ENCODE measurements at places on chromosomes 16 and 17.

DNA sequence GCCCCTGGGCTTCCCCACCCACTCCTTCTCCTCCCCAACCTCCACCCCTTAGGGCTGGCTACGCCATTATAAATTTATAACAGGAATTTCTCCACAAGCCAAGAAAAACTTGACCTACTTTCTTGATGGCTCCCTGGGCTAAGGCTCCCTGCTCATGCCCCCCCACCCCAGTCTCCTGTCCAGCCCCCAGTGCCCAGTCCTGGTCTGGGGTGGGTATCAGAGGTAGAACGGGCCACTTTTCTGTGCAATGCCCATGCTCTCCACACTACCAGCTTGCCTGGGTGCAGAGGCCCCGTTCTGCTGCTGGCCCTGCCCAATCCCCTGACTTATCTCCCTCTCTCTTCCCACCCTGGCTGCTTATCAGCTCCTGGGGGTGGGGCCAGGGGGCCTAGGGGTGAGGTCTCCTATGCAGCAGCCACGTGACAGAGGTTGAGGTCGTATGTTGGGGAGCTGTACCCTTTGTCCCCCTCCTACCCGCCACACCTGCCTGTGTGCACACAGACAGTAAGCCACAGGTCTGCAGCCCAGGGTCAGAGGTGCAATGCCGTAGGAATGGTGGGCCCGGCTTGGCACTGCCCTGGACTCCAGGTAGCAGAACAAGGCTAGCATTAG lies 10.1 kb downstream of the THRA start:
- no peak for DNase-seq

DNA sequence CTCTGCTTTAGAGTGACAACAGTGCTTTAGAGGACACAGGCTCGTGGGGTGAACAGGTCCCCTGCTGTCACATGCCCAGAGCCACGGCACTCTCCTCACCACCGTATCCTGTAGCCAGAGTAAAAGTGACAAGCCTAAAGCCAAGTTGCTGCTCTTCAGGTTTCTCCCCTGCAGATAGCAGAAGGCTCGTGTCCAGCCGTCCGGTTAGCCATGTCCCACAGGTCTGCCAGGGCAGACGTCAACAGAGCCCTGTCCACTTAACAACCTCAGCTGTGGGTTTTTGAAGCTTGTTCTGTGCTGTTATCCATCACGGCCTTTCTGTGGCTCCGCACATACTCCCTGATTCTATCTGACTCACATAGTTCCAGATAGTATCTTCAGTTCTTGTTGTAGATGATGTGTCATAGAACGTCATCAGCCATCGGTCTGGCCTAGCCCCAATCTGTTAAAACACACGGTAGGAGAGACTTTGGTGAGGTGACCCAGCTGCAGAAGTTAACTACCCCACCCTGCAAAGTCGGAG lies 100.7 kb downstream of the SOCS1 start:
- DNase-seq = no peak

GRCh38 chr16:51049678-51050376 lies 101.2 kb downstream of the SALL1 start:
- no peak for DNase-seq

DNA sequence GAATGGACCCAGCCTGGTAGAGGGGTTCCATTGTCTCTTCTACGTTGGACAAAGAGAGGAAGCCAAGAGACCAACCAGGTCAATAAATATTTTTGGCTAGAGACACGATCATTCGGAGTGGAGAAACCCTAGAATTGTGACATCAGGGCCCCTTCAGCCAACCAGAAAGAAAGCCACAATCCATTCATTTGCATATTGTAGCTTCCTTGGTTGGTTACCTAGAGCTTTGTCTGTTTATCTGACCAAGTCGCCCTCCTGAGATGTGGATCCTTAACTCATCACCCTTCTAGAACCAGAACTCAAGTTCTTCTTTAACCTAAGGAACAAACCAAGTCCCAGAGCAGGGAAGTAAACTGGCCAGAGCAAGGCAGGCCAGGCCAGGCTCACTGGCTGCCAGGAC lies at the start of gene CCDC182:
Gene CCDC182, minus strand, starts transcription at position 58 of the 400 bp plus-strand sequence. Its CDS starts 27 bp downstream, at position 31.
- DNase-seq = no peak

- no peak for DNase-seq
Observed at GRCh38 chr17:72400863-72401262, 280.0 kb downstream of the SOX9 start.

DNA sequence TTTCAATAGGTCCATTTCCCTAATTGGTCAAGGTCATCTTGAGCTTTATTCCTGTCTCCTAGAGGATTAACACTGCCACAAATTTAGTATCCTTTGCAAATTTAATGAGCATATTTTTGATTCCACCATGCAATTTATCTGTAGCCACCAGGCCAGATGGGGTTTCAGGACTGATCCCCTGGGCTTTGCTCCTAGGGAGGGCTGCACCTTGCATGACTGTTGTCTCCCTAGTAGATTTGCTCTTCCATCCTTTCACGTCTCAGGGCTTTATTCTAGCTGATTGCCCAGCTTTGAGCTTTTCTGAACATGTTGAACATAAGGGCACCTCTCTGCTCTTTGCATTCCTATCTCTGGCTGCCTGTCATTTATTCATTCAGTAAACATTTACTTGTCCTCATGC lies 7.7 kb upstream of the KCNH6 start:
- DNase-seq = no peak

GRCh38 chr17:65459677-65460347 lies 101.6 kb downstream of the AXIN2 start:
- DNase-seq = no peak

- DNase-seq = no peak
Observed at GRCh38 chr17:65463242-65463641, 98.2 kb downstream of the AXIN2 start.

GRCh38 chr17:70813355-70813930 lies 644.1 kb downstream of the KCNJ2 start:
- DNase-seq = no peak

DNA sequence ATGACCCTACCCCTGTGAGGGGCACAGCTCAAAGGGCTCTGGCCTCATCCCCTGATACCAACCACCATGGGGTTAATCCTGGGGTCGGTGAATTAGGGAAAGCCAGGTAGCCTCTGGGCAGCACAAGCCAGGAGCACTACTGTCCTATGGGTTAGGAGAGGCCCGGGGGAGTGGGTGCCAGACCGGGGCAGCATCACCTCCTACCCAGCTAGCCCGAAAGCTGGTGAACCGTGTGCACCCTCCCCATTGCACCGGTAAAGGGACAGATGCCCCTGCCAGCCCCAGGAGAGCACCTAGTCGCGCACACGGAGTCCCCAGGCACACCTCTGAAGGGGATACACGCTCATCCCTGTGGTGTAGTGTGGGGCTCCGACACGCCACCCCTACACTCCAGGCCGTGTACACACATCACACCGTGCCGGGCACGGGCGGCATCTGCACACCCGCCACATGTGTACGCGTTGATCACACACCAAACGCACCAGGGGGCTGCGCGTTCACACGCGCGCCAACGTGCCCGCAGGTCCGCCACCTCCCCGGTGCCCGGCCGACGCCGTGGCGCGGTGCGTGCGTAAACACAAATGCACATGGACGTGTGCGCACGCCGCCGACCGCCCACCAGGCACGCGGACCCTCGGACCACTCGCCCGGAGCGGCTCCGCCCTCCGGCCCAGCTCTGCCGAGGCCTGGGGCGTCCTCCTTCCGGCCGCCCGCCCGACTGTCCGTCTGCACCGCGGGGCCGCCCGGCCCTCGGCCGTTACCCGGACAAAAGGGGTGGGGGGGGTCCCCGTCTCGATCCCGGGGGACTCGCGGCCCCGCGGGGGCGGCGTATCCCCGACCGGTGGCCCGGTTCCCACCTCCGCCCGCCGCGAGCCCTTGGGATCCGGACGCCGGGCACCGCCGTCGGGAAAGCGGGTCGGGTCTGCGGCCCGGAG lies 785 bp downstream of the UBALD1 start:
- DNase-seq = no peak

- no peak for DNase-seq
Observed at GRCh38 chr16:11395949-11396240, 50.6 kb downstream of the RMI2 start.

GRCh38 chr16:269061-269796 lies 6.5 kb downstream of the RGS11 start:
- no peak for DNase-seq

GRCh38 chr17:9468937-9469336 lies 106.7 kb downstream of the STX8 start:
- DNase-seq = no peak

DNA sequence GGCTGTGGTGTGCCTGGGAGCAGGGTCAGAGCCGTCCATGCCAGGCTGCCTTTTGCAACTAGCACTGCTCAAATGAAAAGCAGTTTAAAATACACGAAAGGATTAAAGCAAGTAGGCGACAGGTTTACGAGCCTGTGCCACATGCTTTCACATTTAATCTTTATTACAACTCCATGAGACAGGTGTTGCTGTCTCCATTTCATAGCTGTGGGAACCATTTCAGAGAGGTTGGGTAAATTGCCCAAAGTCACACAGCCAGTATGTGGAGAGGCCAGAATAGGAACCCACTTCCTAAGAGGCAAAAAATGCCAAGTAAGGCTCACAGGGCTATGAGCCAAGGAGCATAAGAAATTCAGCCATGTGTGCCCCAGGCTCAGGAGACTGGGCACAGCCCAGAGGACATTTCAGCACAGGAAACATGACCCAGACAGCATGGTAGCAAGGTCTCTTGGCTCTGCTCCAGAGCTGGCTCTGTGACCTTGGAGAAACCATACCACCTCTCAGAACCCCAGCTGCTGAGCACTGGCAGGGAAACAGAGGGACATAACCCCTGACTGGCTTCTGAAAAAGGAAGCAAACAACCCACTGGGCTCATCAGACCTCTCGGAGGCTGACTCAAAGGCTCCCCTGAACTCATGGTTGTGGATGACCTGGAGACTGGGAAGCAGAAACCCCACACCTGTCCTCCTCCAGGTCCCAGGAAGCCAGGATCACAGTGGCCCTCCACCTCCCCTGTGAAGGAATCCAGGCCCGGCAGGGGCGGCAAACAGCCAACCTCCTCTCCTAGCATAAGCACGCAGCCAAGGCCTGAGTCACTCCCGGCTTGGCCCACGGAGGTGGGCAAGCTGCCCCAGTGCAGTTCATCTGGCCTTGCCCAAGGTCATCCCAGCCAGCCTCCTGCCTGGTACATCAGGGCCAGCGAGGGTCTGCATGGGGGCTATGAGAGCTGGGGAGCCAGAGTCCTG lies 40.3 kb upstream of the MRPS23 start:
- DNase-seq = no peak

DNA sequence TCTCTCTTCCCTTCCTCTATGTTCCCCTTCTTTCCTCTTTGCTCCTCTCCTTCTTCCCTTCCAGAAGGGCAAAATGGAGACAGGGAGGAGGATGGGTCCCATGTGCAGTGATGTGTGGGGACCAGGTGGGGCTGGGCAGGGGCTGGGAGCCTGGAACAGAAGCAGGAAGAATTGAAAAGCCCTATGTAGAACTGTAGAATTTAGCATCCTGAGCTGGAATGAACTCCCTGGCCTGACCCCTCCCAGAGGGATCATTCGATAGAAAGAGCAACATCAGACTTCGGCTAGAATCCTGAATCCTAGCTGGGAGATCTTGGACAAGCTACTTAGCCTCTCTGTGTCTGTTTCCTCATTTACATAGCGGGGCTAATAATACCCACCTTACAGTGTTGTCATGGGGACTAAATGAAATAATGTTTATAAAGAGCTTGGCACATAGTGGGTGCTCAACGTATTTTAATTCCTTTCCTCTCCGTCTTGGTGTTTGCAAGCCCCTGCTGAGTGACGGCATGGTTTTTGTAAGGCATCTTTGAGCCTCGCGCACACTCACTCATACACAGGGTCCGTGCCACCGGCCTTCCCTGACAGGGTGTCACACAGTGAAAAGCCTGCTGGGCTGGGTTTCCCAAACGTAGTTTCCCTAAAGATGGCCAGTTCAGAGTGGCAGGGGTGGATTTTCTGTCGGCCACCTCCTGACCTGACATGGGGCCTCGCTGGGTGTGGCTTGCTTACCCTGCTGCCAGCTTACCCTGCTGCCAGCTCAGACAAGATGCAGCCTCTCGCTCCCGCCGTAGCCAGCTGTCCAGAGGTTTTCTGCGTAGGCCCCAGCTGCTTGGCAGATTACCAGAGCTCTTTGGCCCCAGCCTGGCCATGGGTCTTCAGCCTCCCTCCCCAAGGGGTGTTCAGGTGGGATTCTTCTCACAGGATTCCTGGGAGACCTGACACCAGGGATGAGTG lies 6.1 kb upstream of the ARHGAP23 start:
- DNase-seq = no peak

GRCh38 chr16:89572073-89572484 lies 3.5 kb upstream of the CPNE7 start:
- DNase-seq = no peak

- DNase-seq = no peak
Observed at GRCh38 chr16:10371592-10371991, 14.3 kb upstream of the ATF7IP2 start.

DNA sequence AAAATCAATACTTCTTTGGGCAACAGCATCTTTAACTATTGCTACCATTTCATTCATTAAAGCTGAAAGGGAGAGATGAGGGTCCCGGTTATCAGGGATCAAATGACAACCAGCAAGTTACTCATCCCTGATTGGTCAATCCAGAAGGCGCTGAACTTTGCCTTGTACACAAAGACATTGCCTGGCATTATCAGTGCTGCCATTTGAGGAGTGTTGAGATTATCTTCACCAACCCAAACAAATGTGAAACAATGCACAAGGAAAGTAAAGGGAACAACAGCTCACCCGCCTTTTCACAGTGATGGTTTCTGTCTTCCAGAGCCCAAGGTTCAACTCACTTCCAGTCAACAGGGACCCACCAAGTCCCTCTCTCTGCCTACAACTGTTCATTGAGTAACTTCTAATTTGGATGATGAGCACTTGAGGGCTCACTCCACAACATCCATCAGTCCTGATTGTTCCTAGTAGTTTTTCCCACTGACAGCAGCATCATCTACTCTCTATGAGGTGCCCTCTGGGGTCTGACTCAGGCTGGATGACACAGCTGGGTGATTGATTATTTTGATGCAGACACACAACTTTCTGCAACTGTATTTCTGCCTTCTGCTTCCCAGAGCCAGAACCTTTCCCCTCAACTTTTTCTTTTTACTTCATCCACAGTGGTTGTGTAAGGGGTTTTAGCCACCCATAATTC lies 32.0 kb downstream of the LYRM9 start:
- DNase-seq = no peak

GRCh38 chr17:75925103-75925502 lies 15.7 kb downstream of the FBF1 start:
- DNase-seq = no peak

DNA sequence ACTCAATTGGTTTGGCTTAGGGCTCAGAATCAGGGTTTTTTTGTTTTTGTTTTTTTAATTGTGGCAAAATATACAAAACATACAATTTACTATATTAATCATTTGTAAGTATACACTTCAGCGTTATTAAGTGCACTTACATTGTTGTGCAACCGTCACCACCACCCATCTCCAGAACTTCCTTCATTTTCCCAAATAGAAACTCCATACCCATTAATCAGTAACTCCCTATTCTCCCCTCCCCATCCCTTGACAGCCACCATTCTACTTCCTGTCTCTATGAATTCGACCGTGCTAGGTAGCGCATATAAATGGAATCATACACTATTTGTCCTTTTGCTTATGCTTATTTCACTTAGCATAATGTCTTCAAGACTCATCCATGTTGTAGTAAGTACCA lies 45.2 kb upstream of the DHX40 start:
- no peak for DNase-seq
